ENCODE measurements at places on chromosomes 1 and 21.

- DNase-seq = no peak
Observed at GRCh38 chr1:69077198-69077597, 490.5 kb upstream of the LRRC7 start.

GRCh38 chr1:155256058-155256852, 972 bp upstream of the ENTREP3 start:
- DNase-seq = no peak

- no peak for DNase-seq
Observed at GRCh38 chr1:112878321-112878720, 77.7 kb downstream of the SLC16A1 start.

DNA sequence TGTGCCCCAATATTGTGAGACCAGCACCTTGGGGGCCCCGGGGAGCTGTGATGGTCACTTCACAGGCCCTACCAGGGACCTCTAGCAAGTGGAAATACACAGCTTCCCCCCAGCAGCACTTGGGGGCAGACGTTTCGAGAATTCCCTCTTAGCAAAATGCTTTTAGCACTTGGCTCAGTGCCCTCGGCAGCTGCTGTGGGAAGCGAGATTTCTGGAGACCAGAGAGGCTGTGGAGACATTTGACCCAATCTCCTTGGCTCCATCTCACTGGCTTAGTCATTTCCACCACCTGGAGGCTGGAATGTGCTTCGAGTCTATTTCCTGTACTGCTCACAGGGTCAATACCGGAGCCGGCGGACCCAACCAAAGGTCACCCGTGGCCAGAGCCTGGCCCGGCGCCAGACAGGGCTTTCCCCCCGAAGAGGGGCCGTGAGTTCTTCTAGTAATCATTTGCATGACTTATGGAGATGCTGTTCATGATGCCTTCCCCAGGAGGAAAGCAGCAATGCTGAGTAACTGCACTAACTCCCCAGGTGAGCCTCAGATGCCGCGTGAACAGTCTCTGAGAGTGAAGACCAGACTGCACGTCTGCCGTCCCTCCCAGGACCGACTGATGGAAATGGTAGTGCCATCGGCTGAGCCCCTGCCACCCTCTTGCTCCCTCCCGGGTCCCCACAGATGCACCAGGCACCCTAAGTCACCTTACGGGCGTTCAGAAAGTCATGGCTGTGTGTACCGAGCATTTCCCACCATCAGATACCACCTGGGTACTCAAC, 4.4 kb upstream of the C2CD2 start:
- no peak for DNase-seq

DNA sequence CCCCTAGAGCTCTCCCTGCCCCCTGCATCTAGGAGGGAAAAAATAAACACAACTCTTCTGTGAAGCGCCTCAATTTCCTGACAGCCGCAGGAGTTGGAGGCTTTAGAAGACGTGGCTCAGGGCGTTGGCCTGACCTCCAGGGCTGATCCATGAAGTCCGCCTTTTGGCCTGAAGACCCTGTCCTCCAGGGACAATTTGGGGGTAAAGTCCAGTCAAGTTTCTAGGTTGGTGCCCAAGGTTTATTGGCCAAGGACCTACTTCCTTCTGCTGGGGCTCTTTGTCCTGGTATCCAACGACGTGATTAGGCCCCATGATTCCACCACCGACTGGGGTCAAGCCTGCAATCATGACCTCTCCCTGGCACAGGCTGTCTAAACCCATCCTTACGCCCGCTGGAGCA, 54.9 kb downstream of the PTPRF start:
- no peak for DNase-seq

DNA sequence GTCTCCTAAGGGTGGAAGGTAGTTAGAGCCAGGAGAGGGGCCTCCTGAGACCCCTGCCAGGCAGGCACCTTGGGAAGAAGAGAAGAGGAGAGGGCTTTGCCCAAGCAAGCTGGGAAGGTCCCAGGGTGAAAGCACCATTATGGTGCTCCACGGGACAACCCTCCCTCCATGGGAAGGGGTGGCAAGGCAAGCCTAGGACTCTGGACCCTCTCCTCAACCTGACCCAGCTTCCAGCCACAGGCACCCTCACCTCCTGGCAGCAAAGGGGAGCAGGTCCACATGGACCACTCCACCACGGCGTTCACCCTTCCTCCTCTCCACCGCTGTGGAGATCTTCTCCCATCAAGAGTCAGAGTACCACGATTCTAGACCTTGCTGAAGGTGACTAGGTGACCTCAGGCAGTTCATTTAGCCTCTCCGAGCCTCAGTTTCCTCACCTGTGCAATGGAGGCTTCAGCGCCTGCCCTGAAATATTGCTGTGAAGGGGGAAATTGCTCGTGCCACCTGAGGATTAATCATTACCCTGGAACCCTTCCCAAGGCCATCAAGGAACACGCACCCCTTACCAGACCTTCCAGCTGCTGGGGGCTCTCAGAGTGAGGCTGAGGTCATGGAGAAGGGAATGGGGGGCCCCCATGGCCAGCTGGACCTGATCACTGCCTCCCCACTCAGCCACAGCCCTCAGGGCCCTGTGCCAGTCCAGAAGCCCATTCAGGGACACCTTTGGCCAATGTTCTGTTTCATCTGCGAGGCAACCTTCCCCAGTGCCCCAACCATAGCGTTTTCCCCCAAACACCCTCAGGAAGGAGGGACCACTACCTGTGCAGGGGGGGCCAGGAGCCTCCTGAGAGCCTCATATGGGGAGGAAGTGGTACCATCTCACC, 1.6 kb downstream of the RAP1GAP start:
- no peak for DNase-seq

- DNase-seq = no peak
Observed at GRCh38 chr1:170599033-170599432, 64.9 kb upstream of the PRRX1 start.

DNA sequence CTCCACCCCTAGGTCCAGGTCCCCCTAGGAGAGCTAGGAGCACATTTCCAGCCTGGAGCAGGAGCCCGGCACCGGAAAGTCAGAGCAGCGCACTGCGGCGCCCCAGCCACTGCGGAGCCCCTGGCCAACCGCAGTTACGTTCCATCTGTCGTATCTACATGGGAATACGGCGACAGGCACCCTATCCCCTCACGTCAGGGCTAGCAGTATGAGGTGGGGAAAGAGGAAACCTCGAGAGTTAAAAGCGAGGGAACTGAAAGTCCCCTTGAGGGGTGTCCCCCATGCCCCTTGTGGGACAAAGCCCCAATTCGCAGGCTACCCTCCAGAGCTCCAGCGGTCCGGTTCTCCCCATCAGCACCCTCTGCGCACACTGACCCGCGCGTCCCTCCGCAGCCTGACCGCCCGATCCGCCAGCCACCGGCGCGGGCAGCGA, 995 bp downstream of the COLGALT2 start:
- no peak for DNase-seq

GRCh38 chr21:42858185-42858847, 21.0 kb downstream of the WDR4 start:
- no peak for DNase-seq

DNA sequence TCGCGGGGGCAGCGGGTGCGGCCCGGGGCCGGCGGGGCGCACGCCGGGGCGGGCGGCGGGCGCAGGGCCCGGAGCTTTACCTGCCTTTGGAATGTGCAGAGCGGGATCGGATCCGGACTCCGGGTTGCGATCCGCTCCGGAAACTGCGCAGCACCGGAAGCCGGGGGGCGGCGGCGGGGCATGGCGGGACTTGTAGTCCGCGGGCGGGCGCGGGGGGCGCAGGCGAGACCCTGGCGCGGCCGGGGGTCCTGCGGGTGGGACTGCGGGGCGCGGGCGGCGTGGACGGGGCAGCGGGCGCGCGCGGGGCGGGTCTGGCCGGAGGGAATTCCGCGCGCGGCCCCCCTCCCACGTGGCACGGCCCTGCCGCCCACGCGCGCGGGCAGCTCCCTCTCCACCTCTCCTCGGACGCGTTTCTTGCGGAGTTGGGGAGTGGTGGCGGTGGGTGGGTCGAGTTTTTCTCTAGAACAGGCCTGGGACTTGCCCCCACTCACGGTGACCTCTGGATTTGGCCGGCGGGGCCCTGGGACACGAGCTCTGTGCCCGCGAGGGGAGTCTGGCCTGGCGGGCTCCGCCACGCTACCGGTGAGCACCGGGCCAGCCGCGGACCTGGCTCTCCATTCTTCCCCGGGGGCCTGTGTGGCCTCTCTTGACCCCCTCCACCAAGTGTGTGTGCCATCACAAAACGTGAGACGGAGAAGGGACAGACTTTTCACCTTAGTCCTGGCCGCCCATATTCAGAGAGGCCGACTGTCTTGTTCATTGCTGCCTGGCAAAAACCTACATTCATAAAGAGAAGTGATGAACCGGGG, at the start of gene PRDM15:
TSS of gene PRDM15 (minus strand) at position 155 of the 809 bp plus-strand sequence. CDS start 18,981 bp downstream, outside the sequence.
- peak; percentile 70 for DNase-seq

DNA sequence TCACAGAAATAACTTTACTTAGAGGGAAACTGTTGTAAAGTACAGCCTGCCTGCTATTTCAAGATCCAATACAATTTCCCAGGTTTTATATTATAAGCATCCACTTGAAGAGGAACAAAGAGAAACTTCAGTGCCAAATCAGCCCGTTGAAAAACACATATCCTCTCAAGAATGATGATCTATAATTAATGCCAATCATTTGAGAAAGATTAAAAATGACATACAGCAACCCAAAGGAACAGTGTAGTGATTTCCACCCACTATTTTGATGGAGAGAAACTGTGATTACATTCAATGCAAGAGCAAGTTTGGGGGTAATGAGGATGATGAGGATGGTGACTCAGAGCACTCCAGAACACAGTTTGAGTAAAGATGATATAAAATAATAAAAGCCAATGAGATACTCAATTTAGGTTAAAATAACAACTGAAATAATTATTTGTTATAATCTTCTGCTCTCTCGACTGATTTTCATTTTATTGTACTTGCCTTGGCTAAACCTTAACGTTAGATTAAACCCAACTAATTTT, 715.5 kb downstream of the NCAM2 start:
- DNase-seq = no peak

DNA sequence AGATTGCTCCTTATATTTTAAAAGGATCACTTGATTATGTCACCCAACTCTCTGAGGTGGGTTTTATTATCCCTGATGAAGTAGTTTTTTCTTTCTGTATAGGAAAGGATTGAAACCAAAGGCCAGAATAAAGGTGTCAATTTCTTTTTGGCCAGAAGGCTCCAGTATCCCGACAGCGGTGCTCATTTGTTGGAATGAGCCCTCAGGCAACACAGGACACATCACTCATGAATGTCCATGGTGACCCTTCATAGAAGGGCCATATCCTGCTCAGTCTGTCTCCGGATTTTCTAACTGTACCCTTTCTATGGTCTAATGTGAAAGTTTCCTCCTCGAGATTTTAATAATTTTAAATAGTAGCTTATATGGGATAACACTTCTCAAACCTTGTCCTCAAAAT, 171.3 kb upstream of the USP24 start:
- DNase-seq = no peak

DNA sequence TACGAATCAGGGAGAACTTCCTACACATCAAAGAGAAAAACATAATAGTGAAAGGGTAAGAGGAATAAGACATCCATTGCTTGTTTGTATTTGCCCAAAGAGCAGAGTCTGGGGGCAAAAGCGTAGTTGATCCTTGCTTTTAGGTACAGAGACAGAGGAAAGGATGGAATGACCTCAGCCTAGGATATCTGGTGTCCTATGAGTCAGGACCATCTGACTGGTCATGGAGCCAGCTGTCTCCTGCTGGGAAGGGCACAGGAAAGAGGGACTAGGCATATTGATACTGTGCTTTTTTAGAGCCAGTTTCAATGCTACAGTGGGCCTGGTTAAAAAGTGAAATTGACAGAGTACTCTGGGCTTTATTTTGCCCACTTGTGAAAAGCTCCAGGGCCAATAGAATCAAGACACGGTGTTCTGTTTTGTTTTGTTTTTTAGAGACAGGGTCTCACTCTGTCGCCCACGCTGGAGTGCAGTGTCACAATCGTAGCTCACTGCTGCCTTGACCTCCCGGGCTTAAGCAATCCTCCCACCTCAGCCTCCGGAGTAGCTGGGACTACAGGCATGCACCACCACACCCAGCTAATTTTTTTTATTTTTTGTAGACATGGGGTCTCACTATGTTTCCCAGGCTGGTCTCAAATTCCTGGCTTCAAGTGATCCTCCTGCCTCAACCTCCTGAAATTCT, 3.2 kb downstream of the PLEKHO1 start:
- no peak for DNase-seq

DNA sequence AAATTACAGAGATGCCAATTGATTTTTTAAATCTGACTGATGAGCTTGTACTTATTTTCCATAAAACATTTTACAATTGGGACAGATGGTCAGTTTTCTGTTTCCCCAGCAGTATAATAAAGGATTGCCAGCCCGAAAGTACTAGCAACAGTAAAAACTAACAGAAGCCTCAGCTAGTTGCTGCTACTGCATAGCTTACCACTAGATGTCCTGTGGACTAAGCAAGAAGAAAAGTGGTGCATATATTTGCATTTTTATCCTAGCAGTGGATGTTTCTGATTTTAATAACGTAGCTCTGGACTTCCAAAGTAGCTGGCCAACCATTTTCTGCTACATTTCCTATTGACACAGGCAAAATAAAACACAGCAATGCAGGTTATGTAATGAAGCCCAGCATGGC, 241.5 kb downstream of the BARHL2 start:
- DNase-seq = no peak

All from stimulated activated CD8-positive, alpha-beta memory T cell treated with anti-CD3 and anti-CD28 coated beads, Interleukin-7, amount 100 ng/mL, for 4 hours (primary cell).